IMR-90 (cell line): ENCODE measurements at places on chromosomes 5 and 9. TPM values are rescaled to one million over a fixed set of nuclear protein-coding genes. Genes with fewer than 3 reads are reported as not detected.

DNA sequence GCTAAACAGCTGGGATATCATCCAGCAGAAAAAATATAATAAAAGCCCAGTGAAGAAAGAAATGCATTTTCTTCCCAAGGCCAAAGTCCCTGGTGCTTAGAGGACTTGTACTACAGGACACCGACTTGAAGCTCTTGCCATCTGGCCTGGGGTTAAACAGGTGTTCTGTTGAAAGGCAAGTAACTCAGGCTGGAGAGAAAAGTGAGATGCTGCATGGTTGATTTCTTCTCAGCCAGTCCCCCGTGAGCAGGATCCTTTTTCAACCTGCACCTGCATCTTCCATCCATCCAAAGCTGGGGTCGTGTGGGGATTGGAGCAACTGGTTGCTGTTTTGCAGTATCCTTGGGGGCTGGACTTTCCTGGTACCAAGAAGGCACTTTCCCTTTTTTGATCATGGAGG, 146.1 kb upstream of the RPS23 start:
- no peak overlapping the region for H3K4me3 ChIP-seq
- DNase-seq: no peak
- H3K36me3 ChIP-seq: no peaks in the 10 kb centered on the region
- no peak overlapping the region for H3K27ac ChIP-seq
- peaks cover 9% of the 10 kb centered on the region for H3K4me1 ChIP-seq
- H3K27me3 ChIP-seq: no peaks in the 10 kb centered on the region

- H3K4me1 ChIP-seq: no peaks in the 10 kb centered on the region
- H3K27me3 ChIP-seq: peaks cover 97% of the 10 kb centered on the region
- no peak for DNase-seq
- no peaks in the 10 kb centered on the region for H3K36me3 ChIP-seq
- no peak overlapping the region for H3K4me3 ChIP-seq
These were observed 10.1 kb downstream of the LMX1B start for GRCh38 chr9:126623667-126624478.

FSTL4 gene
- 0.18 TPM in 1 of 2 replicates, not detected in the other for total RNA-seq

PCDHGA10 gene
- total RNA-seq: 6.6 and 6.9 TPM in 2 replicates

TMEM252 gene
- total RNA-seq: not detected in 2 replicates

DNA sequence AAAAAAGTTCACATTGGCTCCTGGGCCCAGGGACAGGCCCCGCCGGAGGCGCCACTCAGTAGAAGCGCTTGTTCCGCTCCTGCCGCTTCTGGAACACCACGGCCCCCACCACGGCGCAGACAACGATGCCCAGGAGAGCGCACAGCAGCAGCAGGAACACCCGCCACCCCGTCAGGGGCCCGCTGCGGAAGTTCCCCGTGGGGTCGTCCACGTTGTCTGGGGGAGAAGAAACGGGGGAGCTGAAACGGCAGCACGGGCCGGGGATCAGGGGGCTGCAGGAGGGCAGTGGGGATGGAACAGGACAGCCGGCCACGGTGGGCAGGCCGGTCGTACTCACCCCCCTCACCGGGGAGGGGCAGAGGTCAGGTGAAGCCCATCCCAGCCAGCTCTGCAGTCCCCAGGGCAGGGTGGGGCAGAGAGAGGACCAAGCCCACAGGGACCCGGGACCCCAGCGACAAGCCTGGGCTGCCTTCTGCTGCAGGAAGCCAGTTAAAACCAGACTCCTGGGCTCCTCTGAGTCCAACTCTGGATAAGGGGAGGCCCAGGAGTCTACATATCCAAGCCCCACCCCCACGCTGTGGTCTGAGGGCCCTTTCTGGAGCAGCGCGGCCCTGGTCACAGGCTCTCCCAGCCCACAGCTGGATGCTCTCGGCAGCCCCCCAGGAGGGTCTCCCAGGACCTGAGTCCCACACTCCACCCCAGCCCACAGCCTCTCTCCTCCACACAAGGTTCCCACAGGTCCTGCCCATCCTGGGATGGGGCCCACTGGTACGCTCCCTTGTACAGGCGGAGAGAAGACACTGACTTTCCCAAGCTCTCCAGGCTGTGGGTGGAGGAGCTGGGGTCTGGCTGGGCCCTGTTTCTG, 19.2 kb downstream of the LMAN2 start:
- no peaks in the 10 kb centered on the region for H3K27me3 ChIP-seq
- no peak overlapping the region for H3K4me3 ChIP-seq
- H3K4me1 ChIP-seq: no peaks in the 10 kb centered on the region
- H3K36me3 ChIP-seq: peaks cover 73% of the 10 kb centered on the region
- no peak for DNase-seq
- H3K27ac ChIP-seq: no peak overlapping the region
